ENCODE measurements at places on chromosomes 7 and 10. TPM values are rescaled to one million over a fixed set of nuclear protein-coding genes. Genes with fewer than 3 reads are reported as not detected.

Gene CREB5
- 1.5 TPM for total RNA-seq

Gene NACAD
- 1.9 TPM for total RNA-seq

Gene PNLIPRP3
- total RNA-seq: not detected

Gene DNA2
- 8.7 TPM for total RNA-seq

Gene C7orf33
- not detected for total RNA-seq

Gene CHAT
- not detected for total RNA-seq

Gene STEAP4
- not detected for total RNA-seq

Gene FAM25A
- not detected for total RNA-seq

Gene DENND2A
- 1.0 TPM for total RNA-seq

Gene PIP
- not detected for total RNA-seq

Gene CNNM1
- not detected for total RNA-seq

Gene NUP205
- total RNA-seq: 74.1 TPM

Gene PDE6C
- not detected for total RNA-seq

Gene CCDC3
- total RNA-seq: 1.4 TPM

Gene VAX1
- not detected for total RNA-seq

Gene ADAM22
- total RNA-seq: 2.0 TPM

Gene HHEX
- total RNA-seq: 66.9 TPM

Gene CHST12
- total RNA-seq: 6.8 TPM

Gene SLC29A4
- total RNA-seq: 1.0 TPM

Gene SCART1
- total RNA-seq: 0.28 TPM

Gene CYP26C1
- 1.9 TPM for total RNA-seq

Gene DPYSL4
- 6.1 TPM for total RNA-seq

Gene GRID1
- not detected for total RNA-seq

Gene PRRT4
- total RNA-seq: not detected

Gene GSTO2
- total RNA-seq: 0.85 TPM

Gene IQUB
- 0.34 TPM for total RNA-seq

Gene BTRC
- 11.6 TPM for total RNA-seq

Gene CRTAC1
- total RNA-seq: 1.3 TPM

Gene HELLS
- total RNA-seq: 26.7 TPM

Gene IFIT1
- total RNA-seq: 2.2 TPM

Gene CPA1
- not detected for total RNA-seq

Gene PLXDC2
- 5.5 TPM for total RNA-seq

Gene BTBD16
- not detected for total RNA-seq

Gene NEUROG3
- not detected for total RNA-seq

Gene TDRD1
- under 0.01 TPM for total RNA-seq

Gene DDX50
- total RNA-seq: 46.6 TPM

Gene MRLN
- not detected for total RNA-seq

Gene ZNF680
- 12.6 TPM for total RNA-seq

Gene GIMAP7
- total RNA-seq: 145 TPM

Gene BICC1
- total RNA-seq: 2.6 TPM

Gene TRPV6
- not detected for total RNA-seq

Gene PTPRZ1
- under 0.01 TPM for total RNA-seq

Gene ABCA13
- total RNA-seq: not detected

Gene MOGAT3
- not detected for total RNA-seq

Gene OR13A1
- total RNA-seq: not detected

Gene HOXA6
- total RNA-seq: 8.6 TPM

Gene GIMAP8
- 157 TPM for total RNA-seq

Gene HMX3
- not detected for total RNA-seq

Gene VOPP1
- 140 TPM for total RNA-seq

Gene CTTNBP2
- total RNA-seq: 0.34 TPM

Gene NCF1
- total RNA-seq: not detected

Gene NKX1-2
- total RNA-seq: not detected

Gene GRM3
- not detected for total RNA-seq

Gene SUN3
- total RNA-seq: not detected

Gene FAM237B
- total RNA-seq: not detected

Gene MBL2
- not detected for total RNA-seq

Gene NOD1
- total RNA-seq: 34.1 TPM

Gene CDC14C
- not detected for total RNA-seq
